ENCODE measurements at places on chromosomes 6 and 20.

DNA sequence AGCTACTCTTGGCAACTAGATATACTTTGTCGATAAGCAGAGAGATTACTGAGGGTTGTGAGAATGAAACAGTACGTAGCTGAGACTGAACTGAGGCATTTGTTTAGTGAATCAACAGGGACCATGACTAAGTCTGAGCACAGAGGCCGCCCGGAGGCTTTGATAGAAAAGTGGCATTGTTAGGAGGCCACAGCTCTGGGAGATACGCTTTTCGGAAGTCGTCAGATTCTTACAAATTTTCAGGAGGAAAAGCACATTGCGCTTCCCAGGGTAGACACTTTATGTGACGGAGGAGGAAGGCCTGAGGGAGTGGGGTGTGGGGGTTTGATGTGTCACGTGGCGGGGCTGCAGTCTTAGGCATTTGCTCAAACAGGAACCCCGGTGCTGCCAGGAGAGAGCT lies 69.4 kb downstream of the PSMG4 start:
- DNase-seq = no peak

DNA sequence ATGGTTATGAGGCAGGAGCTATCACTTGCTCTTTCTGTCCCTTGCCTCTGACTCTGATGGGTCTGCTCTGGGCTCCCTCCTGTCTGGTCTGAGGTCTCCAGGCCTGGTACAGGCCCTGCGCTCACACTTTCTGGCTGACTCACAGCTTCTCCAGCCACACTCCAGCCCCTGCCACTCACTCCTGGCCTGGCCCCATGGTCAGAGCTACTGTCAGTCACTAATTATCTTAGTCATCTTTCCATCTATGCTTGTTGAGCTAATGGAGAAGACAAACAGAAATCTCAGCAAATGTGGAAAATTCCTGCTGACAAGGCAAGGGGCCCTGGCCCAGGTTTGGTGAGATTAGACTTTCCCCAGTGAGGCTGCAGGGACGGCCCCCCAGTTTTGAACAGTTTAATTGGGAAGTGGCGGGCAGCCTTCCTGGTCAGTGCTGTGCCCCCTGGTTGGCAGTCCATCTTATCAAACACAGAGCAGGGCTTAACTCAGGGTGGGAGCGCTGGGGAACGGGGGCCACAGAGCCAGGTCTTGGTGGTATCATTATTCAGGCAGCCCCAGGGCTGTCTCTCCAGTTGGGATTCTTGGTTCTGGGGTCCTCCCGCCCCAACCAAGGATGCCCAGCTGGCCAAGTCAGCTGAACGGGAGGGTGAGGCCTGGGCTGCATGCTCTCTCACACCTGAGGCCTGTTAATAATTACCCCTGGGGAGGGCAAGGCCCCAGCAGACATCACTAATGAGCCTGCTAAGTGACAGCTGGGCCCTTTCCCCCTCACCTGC lies 63.4 kb downstream of the VEGFA start:
- no peak for DNase-seq

DNA sequence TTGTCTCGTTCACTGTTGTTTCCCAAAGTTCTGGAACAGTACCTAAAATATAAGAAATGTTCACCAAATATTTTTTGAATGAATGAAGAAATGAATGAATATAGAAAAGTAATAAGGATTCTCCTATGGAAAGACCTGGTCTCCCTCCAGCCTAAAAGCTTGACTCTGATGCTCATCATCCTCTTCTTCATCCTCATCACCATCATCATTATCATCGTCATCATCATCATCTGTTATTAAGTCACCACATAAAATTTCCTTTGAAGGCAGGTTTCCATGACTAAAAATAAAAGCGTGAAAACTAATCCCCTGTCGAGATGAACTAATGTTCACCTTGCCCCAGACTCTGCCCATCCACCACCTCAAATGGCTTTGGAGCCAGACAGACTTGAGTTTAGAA lies 216.9 kb upstream of the PRND start:
- DNase-seq = no peak

DNA sequence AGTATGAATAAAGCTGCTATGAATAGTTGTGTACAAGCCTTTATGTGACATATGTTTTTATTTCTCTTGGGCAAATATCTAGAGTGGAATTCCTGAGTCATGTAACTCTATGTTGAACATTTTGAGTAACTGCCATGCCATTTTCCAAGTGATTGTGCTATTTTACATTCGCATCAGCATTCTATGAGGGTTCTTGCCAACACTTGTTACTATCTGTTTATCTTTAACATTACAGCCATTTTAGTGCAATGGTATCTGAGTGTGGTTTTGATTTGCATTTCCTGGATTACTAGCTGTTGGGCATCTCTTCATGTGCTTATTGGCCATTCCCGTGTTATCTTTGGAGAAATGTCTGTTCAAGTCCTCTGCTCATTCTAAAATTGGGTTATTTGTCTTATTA lies 19.1 kb downstream of the MYT1 start:
- no peak for DNase-seq

- DNase-seq = no peak
Measured at GRCh38 chr20:32903666-32904175, 45.0 kb downstream of the EFCAB8 start.

GRCh38 chr6:144534180-144534579 lies 249.0 kb downstream of the UTRN start:
- no peak for DNase-seq

GRCh38 chr6:148347441-148348054 lies 4.9 kb downstream of the SASH1 start:
- DNase-seq = no peak

- no peak for DNase-seq
Measured at GRCh38 chr20:23391707-23392310, 29.5 kb downstream of the NAPB start.

GRCh38 chr20:57439432-57439831 lies 48.2 kb downstream of the RBM38 start:
- no peak for DNase-seq

GRCh38 chr20:62367136-62367632 lies at the start of gene LAMA5:
LAMA5 (minus strand) TSS chr20:62367312; CDS start chr20:62367245, 67 bp downstream.
- DNase-seq = no peak

- DNase-seq = no peak
Measured at GRCh38 chr6:3707024-3707423, 44.5 kb downstream of the PXDC1 start.

DNA sequence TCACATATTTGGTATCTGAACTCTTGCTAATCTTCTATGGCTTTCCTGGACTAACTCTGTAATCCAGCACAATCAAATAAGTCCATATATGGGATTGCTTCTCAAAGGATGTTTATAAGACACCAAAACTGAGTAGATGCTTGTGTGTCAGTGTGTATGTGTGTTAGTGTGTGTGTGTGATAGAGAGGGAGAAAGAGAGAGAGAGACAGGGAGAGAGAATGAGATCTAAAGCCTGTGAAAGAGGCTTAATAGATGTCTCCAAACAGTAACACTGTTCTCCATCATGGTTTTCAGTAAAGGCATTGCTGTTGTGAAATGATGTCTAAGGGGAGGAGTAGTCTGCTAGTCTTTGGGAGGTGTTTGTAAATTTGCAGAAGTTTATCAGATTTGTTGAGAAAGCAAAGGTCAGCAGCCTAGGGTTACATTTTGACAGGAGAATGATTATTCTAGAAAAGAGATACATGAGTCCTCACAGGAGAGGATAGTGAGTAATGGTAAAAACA lies 73.9 kb upstream of the MLIP start:
- DNase-seq = no peak

GRCh38 chr6:35725081-35725708 lies 11.6 kb upstream of the ARMC12 start:
- no peak for DNase-seq

GRCh38 chr6:162871966-162872365 lies 144.2 kb downstream of the PACRG start:
- DNase-seq = no peak

- DNase-seq = no peak
Measured at GRCh38 chr20:37096415-37097041, 731 bp upstream of the RBL1 start.

GRCh38 chr20:32991383-32991782 lies 12.8 kb downstream of the SUN5 start:
- no peak for DNase-seq

DNA sequence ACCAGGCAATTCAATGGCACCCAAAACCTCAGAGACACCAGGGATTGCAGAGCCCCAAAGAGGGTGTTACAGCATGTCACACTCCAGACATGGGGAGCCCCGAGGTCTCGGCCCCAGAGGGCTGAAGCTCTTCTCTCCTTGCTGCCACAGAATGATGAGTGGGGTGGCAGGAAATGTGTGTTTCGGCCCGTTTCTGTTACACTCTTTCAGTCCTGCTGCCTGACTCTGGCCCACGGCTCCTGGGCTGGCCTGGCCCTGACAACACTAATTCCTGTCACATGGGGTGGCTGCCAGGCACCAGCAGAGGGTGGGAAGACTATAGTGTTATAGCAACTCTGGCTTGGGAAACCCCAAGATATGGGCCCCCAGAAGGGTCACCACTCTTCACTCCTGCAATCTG lies 183.6 kb downstream of the KHDRBS2 start:
- no peak for DNase-seq

DNA sequence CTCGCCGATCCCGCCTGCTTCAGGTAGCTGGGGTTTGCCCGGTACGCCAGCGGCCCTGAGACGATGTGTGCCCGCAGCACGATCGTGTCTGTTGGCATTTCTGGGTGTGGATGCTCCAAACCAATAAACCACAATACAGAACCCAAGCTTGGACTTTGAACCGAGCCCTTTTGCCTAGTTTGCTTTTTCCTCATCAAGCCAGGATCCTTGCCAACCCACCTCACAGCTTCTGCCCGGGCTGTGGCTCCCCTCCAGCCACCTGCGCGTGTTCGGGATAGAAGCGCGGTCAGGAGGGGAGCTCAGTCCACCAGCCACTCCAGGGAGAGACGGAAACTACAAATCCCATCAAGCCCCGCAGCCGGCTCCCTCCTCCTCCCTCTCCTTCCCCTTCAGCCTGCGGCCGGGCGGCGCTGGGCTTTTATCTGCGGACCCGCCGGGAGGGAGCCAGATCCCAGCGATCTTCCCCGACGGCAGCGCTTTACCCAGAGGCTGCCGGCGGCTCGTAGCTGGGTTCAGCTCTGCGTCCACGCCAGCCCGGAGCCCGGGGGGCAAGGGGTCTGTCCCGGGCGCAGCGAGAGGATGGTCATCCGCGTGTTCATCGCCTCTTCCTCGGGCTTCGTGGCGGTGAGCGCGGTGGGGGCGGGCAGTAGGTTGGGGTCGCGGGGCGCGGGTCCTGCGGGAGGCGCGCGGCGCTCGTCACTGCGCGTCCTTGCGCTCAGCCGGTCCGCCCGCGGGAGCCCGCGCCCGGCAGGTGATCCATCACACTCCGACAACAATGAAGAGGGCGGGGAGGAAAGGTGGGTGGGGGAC lies at the start of gene SH3BGRL2:
Gene SH3BGRL2, plus strand, starts transcription at position 447 of the 810 bp plus-strand sequence. Its CDS starts 133 bp downstream, at position 580.
- DNase-seq = no peak

- DNase-seq = no peak
Measured at GRCh38 chr6:3738381-3739131, 13.0 kb downstream of the PXDC1 start.

DNA sequence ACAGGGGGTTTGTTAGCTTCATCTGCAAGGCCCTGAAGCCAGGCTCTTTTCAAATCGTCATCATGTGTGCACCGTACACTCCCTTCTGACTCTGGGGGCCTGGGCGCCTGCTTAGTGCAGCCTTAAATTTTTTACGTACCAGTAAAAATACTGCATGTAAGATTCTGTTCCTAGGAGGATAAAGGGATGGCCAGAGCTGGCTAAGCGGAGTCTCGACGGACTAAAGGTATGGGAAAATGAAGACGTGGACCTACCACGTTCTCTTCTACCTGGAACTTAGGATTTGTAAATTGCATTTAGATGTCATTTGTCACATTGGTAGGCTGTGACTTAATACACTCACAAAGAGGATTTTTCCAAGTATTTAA lies 149.3 kb upstream of the AFDN start:
- no peak for DNase-seq

- DNase-seq = no peak
Measured at GRCh38 chr20:36989797-36990196, 38.3 kb upstream of the SAMHD1 start.

- DNase-seq = no peak
Measured at GRCh38 chr6:98627129-98627775, 207.1 kb upstream of the POU3F2 start.

- no peak for DNase-seq
Measured at GRCh38 chr6:28134015-28134414, 7.7 kb upstream of the ZKSCAN8 start.

GRCh38 chr6:170456886-170457698 lies 96.0 kb downstream of the PSMB1 start:
- no peak for DNase-seq

- DNase-seq = no peak
Measured at GRCh38 chr20:16748308-16748900, at the start of gene OTOR. OTOR (plus strand) TSS chr20:16748358; CDS start chr20:16748402, 44 bp downstream.

- no peak for DNase-seq
Measured at GRCh38 chr6:170192905-170193304, 98.0 kb downstream of the DLL1 start.

GRCh38 chr20:47256668-47257236 lies 99.7 kb downstream of the ZMYND8 start:
- no peak for DNase-seq

- DNase-seq = no peak
Measured at GRCh38 chr6:144311361-144311760, 26.2 kb downstream of the UTRN start.

GRCh38 chr6:33857932-33858475 lies 54.2 kb upstream of the MLN start:
- DNase-seq = no peak

GRCh38 chr6:106085692-106085983 lies 498 bp upstream of the PRDM1 start:
- DNase-seq = no peak

DNA sequence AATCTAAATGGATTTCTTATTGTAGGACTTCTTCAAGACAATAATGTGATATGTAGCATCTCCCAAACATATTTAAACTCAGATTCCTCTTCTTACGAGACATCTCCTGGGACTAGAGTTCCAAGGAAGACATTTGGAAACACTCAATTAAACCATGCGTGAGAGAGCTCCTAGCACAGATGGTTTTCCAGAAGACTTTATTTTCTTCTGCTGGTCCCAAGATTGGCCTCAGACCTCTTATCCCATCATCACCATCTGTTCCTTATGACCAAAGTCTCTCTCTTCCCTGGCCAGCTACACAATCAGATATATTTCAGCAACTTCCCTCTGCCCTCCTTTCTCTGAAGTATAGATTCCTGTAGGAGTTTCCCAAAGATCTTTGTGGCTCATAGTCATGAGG lies 93.2 kb upstream of the JARID2 start:
- DNase-seq = peak; percentile 17

DNA sequence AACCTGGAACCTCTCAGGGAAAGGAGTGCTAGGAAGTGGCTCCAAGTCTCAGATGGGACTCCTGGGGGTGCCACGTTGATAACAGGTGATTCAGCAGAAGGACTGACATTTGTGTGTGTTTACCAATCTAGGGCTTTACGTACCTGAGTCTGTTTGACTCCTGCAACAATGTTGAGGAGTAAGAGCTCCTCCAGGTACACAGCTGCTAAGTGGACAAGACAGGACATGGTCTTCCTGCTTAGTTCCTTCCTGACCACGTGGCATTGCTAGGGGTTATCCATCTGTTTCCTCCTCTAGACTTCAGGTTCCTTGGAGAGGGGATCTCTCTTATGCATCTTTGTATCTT lies 164.5 kb upstream of the SLC24A3 start:
- DNase-seq = no peak

Data from HFF-Myc (cell line).